ENCODE measurements at places on chromosomes 13 and 19.
A peak's percentile ranks its signal among the peaks of the same experiment; 100 is the strongest.

- peak; percentile 33 for DNase-seq
Measured at GRCh38 chr13:73967397-73968165, 166.6 kb downstream of the KLF12 start.

- DNase-seq, result peak; percentile 94
Measured at GRCh38 chr19:8208922-8209461, at the start of gene CERS4. Gene CERS4 (plus strand): TSS chr19:8209370. CDS start chr19:8251077, 41,707 bp downstream.

- DNase-seq, result peak; percentile 53
Measured at GRCh38 chr19:6532244-6532999, 1.6 kb downstream of the TNFSF9 start.

GRCh38 chr13:87777387-87777786, 106.2 kb downstream of the SLITRK5 start:
- no peak for DNase-seq

DNA sequence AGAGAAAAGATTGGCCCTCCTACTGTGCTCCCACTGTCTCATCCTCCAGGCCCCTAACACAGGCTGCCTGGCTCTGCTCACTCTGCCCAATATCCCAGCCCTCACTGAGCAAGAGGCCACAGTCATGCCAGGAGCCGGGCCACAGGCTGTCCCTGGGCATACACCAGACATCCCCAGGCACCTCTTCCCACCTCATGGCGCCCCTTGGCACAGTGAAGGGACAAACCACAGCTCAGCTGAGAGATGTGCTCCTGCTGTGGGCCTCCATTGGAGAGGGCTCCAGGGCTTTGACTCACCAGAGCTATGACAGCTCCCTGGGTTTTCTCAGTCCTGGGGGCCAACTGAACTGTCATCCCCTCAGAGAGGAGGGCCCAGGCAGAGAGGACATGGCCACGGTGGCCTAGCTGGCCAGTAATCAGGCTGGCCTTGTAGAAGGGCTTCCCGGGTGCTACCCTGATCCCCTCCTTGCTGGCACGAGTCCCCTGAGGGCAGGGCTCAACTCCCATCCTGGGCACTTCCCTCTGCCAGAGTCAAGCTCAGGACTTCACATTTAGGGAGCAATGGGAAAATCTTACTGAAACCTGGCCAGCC, 220.9 kb downstream of the TUBA3C start:
- DNase-seq, result no peak

- DNase-seq, result no peak
Measured at GRCh38 chr19:38503077-38503410, 69.6 kb downstream of the RYR1 start.

DNA sequence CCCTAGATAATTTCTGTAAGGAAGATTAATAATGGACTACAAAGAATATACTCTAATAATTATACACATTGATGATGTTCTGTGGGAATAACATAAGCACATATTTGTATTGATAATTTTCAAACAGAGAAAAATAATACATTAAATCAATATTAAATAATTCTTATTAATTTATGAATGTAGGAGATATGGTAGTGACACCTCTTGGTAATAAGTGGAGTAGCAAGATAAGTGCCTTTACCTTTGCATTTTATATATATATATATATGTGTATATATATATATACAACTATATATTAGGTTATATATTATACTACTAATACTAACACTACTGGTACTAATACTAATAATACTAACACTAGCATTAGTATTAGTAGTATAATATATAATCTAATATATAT, 905.8 kb downstream of the SLITRK1 start:
- DNase-seq, result no peak

- no peak for DNase-seq
Measured at GRCh38 chr19:38632476-38633213, 13.7 kb downstream of the EIF3K start.

DNA sequence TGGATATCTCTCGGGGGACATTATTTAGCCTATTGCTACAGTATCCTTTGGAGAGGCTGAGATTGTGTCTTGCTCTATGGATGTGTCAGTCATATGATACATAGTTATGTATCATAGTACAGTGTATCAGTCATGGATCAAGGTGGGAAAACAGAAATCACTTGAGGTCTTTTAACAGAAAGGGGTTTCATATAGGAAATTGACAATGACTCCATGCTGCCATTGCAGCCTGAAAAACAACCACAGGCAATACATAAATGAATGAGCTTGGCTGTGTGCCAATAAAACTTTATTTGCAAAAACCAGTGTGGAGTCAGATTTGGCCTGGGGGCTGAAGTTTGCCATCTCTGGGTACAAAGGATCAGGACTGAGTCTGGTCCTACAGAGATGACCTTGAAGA, 35.4 kb downstream of the COLGALT1 start:
- no peak for DNase-seq

DNA sequence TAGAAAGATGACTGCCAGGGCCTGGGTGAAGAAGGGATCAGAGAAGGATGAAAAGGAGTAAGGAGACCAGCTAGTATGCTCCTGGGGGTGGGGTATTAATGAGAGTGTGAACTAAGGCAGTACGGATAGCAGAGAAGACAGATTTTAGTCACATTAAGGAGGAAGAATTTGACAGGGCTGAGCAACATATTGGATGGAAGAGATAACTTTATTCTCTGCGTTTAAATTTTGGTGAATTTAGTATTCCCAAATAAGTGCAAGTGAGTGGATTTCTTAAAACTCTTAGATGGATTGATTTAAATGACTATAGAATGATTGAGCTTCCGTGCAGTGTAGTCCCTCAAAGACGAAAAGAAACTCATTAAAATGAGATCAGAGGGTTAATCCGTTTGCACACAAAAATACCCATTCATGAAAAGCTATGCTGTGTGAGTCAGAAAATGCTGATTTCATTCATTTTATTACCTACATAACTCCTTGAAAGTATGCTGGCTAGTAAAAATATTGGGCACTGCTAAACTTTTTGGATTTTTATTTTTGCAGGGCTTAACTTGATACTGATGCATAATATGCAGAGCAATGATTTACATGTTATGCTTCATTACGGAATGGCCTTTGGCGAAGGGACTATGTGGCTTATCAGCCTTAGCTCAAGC, 54.1 kb downstream of the WDFY2 start:
- DNase-seq, result no peak

- no peak for DNase-seq
Measured at GRCh38 chr19:33679696-33680095, 57.9 kb downstream of the CHST8 start.

DNA sequence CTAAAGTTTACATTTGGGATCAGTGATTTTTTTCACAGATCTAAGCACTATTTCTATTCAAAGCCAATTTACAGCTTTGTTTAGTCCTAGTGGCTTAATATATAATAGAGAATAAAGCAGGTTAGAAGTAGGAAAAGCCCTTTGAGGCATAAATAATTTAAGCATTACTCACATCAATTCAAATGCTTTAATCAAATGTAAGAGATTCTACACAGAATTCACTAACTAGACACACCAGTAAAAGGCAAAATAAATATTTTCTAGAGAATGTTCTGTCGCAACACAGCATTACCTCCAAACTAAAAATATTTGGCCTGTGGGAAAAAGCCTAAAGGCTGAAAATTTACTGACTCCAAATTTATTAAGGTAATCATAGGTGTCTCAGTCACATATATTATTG, 31.3 kb downstream of the KCTD12 start:
- no peak for DNase-seq

- peak; percentile 68 for DNase-seq
Measured at GRCh38 chr19:13212759-13213330, 62.6 kb downstream of the IER2 start.

- no peak for DNase-seq
Measured at GRCh38 chr19:19033176-19033425, 216 bp downstream of the SUGP2 start.

DNA sequence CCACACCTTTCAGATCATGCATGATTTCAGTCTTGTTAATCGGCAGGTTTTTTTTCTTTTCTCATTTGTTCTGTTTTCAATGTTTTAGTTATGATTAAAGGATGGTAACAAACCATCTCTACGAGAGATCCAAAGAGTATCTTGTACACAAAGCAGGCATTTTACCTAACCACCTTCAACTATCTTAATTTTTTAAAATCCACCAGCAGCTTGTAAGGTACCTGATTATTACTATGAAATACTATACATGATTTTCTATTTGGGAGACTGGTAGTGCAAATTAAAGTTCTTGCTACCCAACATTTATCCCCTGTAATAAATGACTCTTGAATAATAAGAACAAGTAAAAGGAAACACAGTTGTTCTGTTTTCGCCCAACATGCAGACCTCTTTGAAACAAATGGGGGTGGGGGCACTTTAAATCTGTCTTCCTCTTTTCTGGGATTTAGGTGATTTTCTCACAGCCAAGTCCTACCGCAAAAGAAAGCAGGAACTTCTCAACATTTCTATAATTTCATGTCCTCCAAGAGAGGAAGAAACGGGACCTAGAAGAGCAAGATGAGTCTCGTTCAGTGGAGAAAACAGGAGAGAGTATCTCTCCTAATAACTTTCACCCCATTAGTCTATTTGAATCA, 3.6 kb downstream of the POU4F1 start:
- DNase-seq, result no peak

DNA sequence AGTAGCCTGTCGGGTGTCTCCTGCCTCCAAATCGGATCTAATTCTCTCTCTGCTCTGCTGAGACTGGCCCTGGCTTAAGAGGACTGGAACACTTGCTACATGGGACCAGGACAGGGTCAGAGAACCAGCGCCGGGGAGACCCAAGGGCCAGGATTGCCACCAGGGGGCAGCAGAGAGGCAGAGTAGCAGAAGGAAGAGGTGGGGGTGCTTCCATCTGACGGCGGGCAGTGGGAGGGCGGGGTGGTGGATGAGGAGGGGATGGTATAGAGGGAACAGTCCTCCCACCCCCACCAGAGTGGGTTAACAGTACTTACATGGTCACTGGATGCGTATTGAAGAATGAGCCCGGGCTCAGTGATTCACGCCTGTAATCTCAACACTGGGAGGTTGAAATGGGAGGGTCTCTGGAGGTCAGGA, 11.9 kb downstream of the SELENOW start:
- DNase-seq, result peak; percentile 83

GRCh38 chr19:34274827-34275625, 20.7 kb downstream of the GARRE1 start:
- DNase-seq, result no peak

- no peak for DNase-seq
Measured at GRCh38 chr19:41915021-41915775, 13.1 kb downstream of the ERFL start.

- peak; percentile 99 for DNase-seq
Measured at GRCh38 chr19:1507763-1508506, 4.9 kb downstream of the ADAMTSL5 start.

DNA sequence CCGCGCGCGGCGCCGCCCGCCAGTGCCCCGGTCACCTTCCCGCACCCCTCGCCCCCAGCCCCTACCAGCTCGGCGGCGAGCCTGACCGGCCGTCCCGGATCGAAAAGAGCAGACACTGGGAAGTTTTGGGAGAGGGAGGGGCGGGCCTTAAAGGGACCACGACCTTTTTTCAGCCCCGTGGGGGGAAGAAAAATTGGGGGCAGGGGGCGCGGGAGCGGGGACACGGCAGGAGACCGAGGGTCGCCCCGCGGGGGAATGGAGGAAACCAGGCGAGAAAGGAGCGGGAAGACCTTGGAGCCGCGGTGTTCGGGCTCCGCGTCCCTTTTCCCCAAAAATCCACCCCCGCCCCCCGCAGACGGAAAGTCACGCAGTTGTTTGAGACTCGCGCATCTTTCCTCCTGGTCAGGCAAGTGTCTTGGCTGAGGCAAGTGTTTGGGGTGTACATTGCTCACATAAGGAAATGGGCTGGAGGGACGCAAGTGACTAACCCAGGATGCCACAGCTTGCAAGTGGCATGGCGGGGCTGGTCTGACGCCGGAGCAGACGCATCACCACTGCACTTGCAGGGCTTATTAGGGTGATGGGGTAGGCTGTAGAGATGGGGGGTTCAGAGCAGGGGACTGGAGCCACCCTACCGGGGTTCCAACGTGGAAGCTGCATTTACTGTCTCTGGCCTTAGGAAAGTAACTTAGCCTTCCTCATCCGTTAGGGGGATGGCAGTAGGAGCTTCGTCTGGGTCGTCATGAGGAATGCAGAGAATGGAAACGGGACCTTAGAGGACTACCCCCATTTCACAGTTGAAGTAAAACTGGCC, 2.7 kb upstream of the HNRNPL start:
- peak; percentile 24 for DNase-seq

DNA sequence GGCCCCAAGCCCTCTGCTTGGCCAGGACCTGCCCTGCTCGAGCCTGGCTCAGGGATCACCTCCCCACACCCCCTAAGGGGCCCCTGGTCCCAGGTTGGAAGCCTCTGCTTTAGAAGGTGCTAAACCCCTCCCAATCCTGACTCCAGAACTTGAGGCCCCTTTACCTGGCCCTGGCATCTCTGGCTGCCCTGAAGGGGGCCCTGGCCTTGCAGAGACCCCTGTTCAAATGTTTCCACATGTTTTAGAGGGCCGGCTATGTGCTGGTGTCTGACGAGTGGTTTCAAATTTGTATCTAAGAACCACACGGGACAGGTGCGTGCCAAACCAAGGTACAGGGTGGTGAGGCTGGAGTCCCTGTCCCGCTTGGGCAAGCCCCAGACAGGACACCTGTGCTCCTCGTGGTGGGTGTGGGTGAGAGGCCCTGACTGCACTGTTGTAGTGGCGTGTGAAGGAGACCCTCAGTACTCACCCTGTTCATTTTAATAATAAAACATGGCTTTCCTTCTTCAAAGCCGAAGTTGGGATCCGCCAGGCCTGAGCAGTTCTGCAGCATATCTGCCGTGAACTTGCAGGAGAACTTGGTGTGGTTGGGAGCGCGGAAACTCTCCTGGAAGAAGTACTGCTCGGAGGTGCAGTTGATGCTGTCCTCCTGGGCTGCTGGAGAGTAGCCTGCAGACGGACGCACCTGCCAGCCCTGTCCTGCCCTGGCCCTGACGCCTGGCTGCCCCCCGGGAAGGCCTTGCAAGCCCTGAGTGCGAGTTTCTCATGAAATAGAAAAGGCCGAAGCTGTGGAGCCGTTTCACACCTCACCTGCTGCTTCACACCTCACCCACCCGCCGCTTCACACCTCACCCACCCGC, 5.4 kb downstream of the ATP4B start:
- DNase-seq, result no peak

DNA sequence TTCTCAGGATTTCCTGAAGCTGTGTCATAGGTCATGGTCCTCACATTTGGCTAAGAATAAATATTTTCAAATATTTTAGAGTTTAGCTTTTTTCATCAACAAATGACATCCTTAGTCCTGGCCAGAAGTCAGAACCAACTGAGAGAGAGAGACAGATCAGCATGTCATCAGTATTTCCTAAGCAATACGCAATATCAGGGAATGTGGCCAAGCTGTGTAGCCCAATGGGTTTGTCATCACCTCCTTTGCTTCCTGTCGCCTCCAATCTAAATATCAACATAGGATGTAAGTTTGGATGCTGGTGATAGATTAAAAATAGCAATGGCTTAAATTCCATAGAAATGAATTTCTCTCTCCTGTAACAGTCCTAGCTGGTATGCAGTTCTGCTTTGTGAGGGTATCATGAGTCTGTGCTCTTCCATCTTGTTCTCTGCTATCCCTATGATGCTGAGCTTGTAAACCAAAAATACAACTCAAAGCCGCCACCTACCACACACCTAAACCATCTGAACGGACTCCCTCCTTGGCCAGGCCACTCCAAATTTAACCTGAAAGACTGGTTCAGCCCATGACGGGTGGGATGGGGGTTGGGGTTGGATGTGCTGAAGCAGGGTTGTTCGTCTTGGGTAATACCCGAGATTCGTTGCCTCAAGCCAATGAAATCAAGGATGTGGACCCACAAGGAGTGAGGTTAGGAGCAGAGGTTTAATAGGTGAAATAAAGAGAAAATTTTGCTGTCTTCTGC, 10.0 kb upstream of the IGSF23 start:
- no peak for DNase-seq

GRCh38 chr13:107886118-107886517, 329.2 kb downstream of the LIG4 start:
- DNase-seq, result no peak

Measured in germinal center (tissue), 1 donor.